Lung (tissue), 17 donors: ENCODE measurements at places on chromosomes 7 and 10. TPM values are rescaled to one million over a fixed set of nuclear protein-coding genes. Genes with fewer than 3 reads are reported as not detected.

DNA sequence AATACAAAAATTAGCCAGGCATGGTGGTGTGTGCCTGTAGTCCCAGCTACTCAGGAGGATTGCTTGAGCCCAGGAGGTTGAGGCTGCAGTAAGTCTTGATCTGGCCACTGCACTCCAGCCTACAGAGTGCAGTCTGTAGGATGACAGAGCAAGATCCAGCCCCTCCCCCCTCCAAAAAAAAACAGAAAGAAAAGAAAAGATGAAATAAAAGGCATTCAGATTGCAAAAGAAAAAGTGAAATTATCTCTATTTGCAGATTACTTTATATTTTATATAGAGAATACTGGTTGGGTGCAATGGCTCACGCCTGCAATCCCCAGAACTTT is 20.7 kb upstream of the ZMIZ2 start:
- peaks cover 4% of the 10 kb centered on the region for H3K4me1 ChIP-seq
- no peak for DNase-seq
- H3K27me3 ChIP-seq, result no peaks in the 10 kb centered on the region
- no peak overlapping the region for H3K4me3 ChIP-seq
- no peaks in the 10 kb centered on the region for H3K36me3 ChIP-seq

GRCh38 chr7:30369879-30370278 is 85.5 kb downstream of the ZNRF2 start:
- DNase-seq, result no peak
- no peaks in the 10 kb centered on the region for H3K4me1 ChIP-seq
- H3K27ac ChIP-seq, result no peak overlapping the region
- no peaks in the 10 kb centered on the region for H3K27me3 ChIP-seq
- H3K4me3 ChIP-seq, result no peak overlapping the region

DNA sequence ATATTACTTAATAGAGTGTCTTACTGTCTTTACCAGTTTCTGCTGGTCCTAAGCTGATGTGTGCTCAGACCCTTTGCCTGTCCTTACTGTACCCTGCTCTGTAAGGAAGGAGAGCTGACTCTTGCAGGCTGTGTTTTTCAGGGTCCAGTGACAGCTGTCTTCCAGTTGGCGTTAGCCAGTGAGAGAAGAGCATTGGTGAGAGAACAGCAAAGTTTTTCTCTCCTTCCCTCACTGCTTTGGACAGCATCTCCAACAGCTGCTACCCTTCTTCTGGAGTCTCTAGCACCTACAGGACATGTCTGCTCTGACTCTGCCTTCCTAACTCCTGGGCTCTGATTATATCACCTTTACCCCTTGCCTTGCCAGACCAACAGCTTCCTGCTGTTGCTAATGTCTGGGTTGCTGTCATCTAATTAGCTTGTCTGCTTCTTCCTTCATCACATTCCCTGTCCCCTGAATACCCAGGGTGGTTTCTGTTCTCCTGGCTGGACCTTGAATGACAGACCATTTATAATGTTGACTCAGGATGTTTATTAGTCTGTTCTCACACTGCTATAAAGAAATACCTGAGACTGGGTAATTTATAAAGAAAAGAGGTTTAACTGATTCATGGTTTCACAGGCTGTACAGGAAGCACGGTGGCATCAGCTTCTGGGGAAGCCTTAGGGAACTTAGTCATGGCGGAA is 23.5 kb upstream of the PANK1 start:
- H3K4me3 ChIP-seq, result no peak overlapping the region
- no peak overlapping the region for H3K27ac ChIP-seq
- no peaks in the 10 kb centered on the region for H3K36me3 ChIP-seq
- no peaks in the 10 kb centered on the region for H3K4me1 ChIP-seq
- DNase-seq, result no peak

DNA sequence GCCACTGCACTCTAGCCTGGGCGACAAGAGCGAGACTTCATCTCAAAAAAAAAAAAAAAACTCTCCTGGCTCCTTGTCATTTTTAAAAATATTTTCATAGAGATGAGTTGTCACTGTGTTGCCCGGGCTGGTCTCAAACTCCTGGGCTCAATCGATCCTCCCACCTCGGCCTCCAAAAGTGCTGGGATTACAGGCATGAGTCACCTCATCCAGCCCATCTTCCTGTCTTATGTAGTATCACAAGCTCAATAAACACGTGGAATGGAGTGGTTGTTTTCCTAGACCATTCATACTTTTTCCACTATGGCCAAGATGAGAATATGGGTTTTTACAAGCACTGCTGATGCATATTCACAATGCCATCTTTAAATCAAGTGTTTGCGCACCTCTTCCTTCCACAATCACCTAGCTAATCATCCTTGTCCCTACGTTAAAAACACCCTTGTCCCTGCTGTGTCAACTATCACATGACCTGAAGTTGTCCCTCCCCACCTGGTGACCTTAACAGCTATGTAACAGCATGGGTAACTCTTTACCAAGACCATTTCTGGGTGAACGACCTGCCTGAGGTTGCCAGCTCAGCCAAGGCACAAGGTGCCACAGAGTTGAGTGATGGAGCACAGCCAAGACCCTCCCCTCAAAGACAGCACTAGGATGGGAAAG is 21.3 kb downstream of the DLG5 start:
- H3K36me3 ChIP-seq, result no peaks in the 10 kb centered on the region
- no peak overlapping the region for H3K4me3 ChIP-seq
- no peaks in the 10 kb centered on the region for H3K27me3 ChIP-seq
- H3K4me1 ChIP-seq, result peaks cover 15% of the 10 kb centered on the region
- H3K27ac ChIP-seq, result no peak overlapping the region

- H3K4me3 ChIP-seq, result peak overlapping the region; percentile 2
- DNase-seq, result no peak
- H3K4me1 ChIP-seq, result peaks cover 2% of the 10 kb centered on the region
Observed at GRCh38 chr10:21208666-21209316, 311.7 kb upstream of the NEBL start.

DNA sequence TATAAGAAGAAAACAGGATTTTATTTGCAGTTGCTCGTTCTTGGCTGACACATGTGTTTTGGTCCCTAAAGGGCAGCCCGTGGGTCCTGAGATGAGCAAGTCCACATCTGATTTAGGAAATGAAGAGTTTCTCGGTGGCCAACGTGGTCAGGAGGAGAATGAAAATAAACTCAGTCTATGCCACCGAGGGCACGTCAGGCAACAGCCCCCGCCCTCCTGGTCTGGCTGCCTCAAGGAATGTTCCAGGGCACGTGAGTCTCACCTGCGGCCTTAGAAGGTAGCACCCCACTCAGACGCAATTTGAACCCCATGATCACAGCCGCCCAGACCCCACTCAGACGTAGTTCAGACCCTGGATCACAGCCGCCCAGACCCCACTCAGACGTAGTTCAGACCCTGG is 197.2 kb downstream of the ADARB2 start:
- no peaks in the 10 kb centered on the region for H3K36me3 ChIP-seq
- no peak for DNase-seq
- H3K27me3 ChIP-seq, result no peaks in the 10 kb centered on the region
- H3K4me3 ChIP-seq, result no peak overlapping the region

DNA sequence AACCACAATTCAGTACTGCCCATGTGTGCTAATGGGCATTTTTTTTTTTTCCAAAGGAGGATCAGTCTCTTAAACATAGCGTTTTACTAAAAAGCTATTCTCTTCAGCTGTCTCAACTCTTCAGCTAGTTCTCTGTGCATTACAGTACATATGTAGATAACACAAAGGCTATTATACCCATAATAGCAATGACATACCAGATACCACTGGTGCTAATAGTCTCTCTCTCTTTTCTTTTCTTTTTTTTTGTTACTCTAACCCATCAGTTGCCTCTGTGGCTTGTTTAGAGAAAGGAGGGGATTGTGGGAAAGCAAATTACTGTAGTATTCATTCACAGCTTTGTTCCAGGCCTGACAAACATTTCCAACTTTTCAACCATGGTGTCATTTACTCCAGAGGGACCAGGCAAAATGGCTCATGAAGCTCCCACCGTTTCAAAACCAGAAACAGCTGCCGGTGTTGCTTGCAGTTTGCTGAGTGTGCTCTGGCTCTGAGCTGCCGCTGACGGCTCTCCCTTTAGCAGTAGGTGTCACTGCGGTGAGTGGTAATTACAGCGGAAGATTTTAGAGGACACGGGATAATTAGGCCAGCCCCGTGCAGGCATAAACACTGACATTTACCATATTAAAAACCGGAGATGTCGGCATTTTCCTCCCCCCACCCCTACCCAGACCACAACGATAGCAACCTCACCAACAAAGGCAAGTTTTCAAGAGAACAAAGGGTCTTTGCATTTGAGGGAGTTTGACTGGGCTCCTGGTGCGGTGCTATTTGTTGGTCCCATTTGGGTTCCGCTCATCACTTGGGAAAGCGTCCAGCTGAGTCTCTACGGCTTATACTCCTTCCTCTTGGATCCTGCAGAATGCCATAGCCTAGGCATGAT is 1005.5 kb downstream of the KCNMA1 start:
- no peaks in the 10 kb centered on the region for H3K4me1 ChIP-seq
- H3K27me3 ChIP-seq, result no peaks in the 10 kb centered on the region
- no peak for DNase-seq
- no peaks in the 10 kb centered on the region for H3K36me3 ChIP-seq

DNA sequence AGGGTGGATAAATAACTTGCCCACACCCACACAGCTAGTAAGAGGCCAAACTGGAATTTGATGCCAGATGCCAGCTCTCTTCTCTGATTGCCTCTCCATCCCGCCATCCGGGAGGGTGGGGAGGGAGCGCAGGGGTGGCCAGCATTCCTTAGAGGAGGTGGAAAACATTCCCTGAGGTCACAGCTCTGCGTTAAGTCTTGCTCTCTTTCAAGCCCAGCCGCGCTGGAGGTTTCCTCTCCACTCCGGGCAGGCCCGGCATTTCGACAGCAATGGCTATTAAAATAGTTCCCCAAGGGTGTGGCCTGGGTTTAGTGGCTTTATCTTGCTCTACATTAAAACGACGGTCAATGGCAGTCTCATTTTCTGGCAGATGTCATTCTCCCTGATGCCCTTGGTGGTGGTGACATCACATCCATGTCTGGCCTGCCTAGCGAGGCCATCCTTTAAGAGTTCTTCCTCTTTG is 16.1 kb upstream of the C10orf71 start:
- H3K4me3 ChIP-seq, result no peak overlapping the region
- no peaks in the 10 kb centered on the region for H3K36me3 ChIP-seq
- H3K27ac ChIP-seq, result no peak overlapping the region

GRCh38 chr10:132298038-132298881 is 9.5 kb downstream of the STK32C start:
- no peak overlapping the region for H3K27ac ChIP-seq
- H3K4me1 ChIP-seq, result no peaks in the 10 kb centered on the region
- no peaks in the 10 kb centered on the region for H3K36me3 ChIP-seq
- DNase-seq, result no peak
- no peaks in the 10 kb centered on the region for H3K27me3 ChIP-seq

DNA sequence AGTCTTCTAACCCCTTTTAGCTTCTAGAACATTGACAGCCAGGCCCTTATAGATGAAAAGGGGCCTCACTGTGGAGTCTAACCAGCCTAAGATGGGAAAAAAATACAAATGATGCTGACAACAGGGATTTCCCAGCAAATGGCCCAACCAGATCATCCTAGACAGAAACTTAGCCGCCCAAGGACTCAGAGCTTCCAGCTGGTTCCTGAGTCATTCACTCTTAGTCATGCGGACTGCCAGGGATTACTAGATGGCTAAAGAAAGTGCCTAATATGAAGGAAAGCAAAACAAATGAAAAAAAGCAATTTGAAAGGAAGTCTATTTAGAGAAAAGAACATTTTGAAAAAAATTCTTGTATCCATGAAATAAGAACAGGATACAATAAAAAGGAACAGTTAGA is 23.7 kb downstream of the TSPAN14 start:
- H3K36me3 ChIP-seq, result peaks cover 4% of the 10 kb centered on the region
- no peak for DNase-seq
- H3K27ac ChIP-seq, result no peak overlapping the region
- H3K27me3 ChIP-seq, result no peaks in the 10 kb centered on the region
- no peak overlapping the region for H3K4me3 ChIP-seq

DNA sequence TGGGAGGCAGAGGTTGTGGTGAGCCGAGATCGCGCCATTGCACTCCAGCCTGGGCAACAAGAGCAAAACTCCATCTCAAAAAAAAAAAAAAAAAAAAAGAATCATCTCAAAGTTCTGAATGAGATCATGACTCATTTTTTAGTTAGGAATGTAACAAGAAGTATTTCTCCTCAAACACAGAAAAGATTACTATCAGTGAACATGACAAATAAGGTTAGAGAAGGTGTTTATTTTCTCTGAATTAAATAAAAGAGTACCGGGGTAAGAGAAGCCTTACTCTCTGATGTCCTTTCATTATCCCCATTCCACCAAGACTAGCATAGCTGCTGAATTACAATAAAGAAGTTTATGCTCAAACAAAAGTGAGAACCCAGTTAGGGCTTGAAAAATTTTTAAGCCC is 50.1 kb downstream of the IPMK start:
- no peak overlapping the region for H3K4me3 ChIP-seq
- H3K36me3 ChIP-seq, result no peaks in the 10 kb centered on the region
- no peak overlapping the region for H3K27ac ChIP-seq
- H3K27me3 ChIP-seq, result no peaks in the 10 kb centered on the region
- no peaks in the 10 kb centered on the region for H3K4me1 ChIP-seq

Gene FOXI2
- total RNA-seq, result 0.15 TPM

Gene FAM25A
- total RNA-seq, result not detected

Gene PDCD11
- total RNA-seq, result 30.1 TPM

Gene OSBPL3
- 32.0 TPM for total RNA-seq
